ENCODE measurements at places on chromosomes 5 and 9. TPM values are rescaled to one million over a fixed set of nuclear protein-coding genes. Genes with fewer than 3 reads are reported as not detected.

Gene RASGEF1C
- not detected for total RNA-seq

Gene S100Z
- total RNA-seq: not detected

Gene ECSCR
- not detected for total RNA-seq

Gene FAM221B
- not detected for total RNA-seq

Gene IL7R
- 19.6 TPM for total RNA-seq

Gene CCNJL
- not detected for total RNA-seq

Gene BARHL1
- total RNA-seq: not detected

Gene LCN1
- not detected for total RNA-seq

Gene TRPM6
- total RNA-seq: not detected
